Esophagus squamous epithelium (tissue), 5 donors: ENCODE measurements at places on chromosomes 1 and 21.

DNA sequence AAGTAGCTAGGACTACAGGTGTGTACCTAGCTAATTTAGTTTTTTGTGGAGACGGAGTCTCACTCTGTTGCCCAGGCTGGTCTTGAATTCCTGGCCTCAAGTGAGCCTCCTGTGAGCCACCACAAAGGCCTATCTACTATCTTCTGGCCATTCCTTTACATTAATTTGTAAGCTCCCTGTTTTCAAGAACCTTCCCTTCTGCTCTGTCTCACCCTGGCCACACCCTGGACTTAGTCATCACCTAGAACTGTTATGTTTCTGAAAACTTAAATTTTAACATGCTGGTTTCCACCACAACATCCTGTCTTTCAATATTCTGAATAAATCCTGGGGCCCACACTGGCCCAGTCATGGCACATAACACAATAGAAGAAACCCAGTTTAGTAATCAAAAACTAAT, 4.9 kb upstream of the B4GALT3 start:
- no peak for DNase-seq

- no peak for DNase-seq
These were observed 17.5 kb downstream of the PDE9A start for GRCh38 chr21:42670884-42671283.

DNA sequence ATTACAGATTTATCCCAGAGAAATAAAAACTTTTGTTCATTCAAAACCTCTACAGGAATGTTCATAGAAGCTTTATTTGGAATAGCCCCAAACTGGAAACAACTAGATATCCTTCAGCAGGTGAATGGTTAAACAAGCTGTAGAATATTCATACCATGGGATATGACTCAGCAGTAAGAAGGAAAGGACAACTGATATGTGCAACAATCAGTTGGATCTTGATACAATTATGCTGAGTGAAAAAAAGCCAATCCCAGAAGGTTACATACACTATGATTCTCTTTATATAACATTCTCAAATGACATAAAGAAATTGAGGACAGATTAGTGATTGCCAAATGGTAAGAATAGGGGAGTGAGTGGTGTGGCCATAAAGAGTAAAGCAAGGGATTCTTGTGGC, 376.7 kb downstream of the S1PR1 start:
- no peak for DNase-seq

DNA sequence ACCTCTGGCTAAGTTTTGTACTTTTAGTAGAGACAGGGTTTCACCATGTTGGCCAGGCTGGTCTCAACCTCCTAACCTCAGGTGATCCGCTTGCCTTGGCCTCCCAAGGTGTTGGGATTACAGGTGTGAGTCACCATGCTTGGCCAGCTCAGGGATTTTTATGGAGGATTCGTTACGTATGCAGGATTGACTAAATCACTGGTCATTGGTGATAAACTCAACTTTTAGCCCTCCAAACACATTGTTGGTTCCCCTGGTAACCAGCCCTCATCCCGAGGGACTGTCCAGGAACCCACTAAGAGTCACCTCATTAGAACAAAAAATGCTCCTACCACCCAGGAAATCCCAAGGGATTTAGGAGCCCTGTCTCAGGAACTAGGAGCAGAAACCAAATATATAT, 40.4 kb downstream of the ST3GAL3 start:
- DNase-seq, result no peak
